ENCODE measurements at places on chromosomes 6 and 20.

DNA sequence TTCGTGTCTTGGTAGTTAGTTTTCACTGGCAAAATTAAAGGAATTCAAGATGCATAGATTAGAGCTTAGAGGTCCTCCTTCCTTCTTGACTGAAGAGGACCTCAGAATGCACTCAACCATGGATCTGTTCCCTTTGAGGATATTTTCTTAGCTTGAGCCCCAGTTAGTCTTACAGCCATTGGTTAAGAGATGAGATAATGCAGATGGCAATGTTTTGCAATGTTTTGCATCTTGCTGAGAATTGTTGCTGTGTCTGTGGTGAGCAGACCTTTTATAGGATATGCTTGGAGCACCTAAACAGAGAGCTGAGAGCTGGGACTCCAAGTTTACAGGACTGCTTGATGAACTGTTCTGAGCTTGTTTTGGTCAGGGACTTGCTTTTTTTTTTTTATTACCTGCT, 107.5 kb downstream of the TMEM170B start:
- DNase-seq, result no peak

GRCh38 chr6:166942393-166943168, 13.8 kb downstream of the RNASET2 start:
- no peak for DNase-seq

GRCh38 chr6:15242937-15243614, 2.8 kb upstream of the JARID2 start:
- no peak for DNase-seq

DNA sequence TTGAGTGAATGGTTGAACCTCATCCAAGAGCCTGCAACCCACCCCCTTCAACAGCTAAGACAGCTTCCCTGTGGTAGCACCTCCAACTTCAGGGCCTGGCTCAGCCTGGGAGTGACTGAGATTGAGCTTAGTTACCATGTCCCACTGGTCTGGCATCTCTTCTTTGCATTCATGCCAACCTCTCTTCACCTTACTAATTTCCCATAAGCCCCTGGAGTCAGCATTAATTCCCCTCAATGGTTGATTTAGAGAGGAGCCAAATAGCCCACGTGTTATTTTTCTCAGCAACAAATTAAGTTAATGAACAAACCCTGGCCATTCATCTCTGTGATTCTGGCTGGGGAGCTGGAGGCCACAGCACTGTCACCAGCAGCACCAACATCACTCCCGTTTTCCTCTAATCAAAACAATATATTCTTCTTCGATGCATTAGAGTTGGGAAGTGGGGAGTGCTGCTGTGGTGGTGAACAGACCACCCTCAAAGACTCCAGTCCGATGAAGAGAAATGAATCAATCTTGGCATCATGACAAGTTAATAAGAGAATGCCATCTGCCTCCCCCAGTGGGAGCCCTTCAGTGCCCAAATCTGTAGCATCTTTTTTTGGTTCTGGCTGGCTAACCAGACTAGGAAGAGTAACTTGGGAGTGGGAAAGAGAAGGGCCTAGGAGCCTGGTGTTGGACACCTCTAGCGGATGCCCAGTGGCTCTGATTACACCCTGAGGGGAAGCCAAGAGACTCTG, 316.9 kb upstream of the RNF24 start:
- no peak for DNase-seq

DNA sequence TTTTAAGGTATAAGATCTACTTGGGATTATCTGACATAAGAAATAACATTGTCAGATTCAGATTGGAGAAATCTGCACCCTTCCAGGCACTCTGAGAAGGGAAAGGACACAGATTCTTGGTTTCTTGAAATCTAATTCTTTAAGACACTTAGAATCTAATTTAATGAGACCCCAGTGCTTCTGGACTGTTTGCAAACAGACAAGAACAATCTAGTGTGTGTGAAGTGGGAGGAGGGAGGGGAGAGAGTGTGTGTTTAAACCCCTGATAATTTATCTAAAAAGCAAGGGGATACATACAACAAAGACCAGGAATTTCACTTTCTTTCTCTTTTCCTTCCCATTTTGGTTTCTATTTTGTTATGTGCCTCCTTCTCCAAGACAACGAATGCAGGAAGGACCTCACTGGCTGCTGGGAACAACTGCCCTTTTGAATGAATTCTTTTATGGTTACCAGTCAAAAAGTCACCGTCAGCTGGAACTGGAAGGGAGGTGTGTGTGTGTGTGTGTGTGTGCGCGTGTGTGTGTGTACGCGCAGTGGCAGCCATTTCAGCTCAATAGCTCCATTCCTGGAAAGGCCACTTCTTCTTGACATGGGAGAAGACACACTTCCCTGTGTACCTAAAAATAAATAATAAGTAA, 129.4 kb downstream of the BCAS1 start:
- no peak for DNase-seq

GRCh38 chr6:64217721-64218620, 582.4 kb downstream of the PHF3 start:
- no peak for DNase-seq
